ENCODE measurements at places on chromosomes 7 and 10.

GRCh38 chr7:148391591-148391990 is 199.0 kb upstream of the C7orf33 start:
- DNase-seq: no peak

GRCh38 chr10:50396491-50397311 is 145.4 kb upstream of the ASAH2 start:
- DNase-seq: no peak

DNA sequence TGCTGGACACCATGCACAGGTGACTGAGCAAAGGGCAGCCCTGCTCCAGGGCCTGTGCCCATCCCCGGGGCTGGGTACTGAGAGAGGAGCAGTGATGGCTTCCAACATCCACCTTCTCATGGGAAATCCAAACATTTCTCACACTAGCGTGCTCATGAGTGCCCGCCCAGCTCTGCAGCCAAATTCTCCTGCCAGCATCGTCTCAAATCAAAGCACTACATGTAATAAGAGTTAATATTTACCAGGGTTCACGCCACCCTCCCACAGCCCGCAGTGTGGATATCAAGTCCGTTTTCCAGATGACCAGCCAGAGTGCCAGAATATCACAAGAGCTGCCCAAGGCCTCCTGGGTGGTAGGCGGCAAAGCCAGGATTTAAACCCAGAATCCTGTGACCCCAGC is 12.1 kb downstream of the IL15RA start:
- DNase-seq: no peak

DNA sequence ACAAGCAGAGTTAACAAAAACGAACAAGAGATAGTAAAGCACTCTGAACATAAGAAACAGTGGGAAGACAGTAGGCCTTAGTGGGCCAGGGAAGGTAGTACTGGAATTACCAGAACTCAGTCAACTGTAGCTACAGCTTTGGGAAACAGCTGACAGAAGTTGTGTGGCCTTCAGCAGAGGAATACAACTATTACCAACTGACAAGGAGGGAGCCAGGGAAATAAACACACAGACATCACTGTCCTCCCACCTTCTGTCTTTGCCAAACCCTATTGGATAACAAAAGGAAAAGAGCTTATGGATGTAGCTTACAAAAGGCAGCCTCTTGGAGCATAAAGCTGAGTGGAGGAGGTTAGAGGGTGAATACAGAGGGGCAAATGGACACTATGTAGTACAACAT is 15.4 kb downstream of the MICU1 start:
- DNase-seq: no peak

GRCh38 chr10:34078017-34078744 is 736.9 kb downstream of the PARD3 start:
- DNase-seq: no peak

DNA sequence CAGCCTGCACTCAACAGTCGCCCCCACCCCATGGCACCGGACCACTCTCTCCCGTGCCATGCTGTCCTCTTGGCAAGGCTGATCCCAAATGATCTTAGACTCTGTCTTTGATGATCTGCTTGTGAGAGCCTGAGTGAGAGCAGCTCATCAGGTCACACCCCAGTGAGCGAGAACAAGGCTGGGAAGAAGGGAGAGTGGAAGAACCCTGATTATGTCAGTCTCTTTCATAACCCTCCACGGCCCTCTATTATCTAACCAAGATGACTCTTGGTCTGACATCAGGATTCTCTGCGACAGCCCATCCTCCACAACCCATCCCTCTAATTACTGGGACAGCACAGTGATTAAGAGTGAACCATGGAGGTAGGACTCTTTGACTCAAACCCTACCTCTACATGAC is 53.1 kb upstream of the C7orf33 start:
- DNase-seq: no peak

DNA sequence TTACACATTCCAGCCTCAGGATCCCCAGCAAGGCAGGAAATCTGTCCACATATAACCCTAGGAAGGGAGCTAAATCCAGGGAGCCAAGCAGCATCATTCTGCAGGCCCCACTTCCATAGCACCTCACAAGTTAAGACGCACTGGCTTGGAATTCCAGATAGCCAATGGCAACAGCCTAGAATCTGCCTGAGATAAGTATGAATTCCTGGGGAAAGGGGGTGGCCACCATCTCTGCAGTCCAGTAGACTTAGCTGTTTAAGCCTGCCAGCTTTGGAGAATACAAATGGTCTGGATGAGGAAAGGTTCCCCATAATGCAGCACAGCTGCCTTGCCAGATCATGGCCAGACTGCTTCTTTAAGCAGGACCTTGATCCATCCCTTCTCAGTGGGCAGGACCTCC is 179.4 kb upstream of the PRSS1 start:
- DNase-seq: no peak

- DNase-seq: no peak
Observed at GRCh38 chr7:94434042-94434441, 39.3 kb downstream of the COL1A2 start.

- DNase-seq: no peak
Observed at GRCh38 chr10:74174521-74174920, 23.5 kb downstream of the ADK start.

- no peak for DNase-seq
Observed at GRCh38 chr10:74898201-74898976, 72.0 kb downstream of the KAT6B start.

GRCh38 chr7:133155642-133156041 is 73.8 kb upstream of the CHCHD3 start:
- no peak for DNase-seq
